ENCODE measurements at places on chromosomes 1 and 21. TPM values are rescaled to one million over a fixed set of nuclear protein-coding genes. Genes with fewer than 3 reads are reported as not detected.

DNA sequence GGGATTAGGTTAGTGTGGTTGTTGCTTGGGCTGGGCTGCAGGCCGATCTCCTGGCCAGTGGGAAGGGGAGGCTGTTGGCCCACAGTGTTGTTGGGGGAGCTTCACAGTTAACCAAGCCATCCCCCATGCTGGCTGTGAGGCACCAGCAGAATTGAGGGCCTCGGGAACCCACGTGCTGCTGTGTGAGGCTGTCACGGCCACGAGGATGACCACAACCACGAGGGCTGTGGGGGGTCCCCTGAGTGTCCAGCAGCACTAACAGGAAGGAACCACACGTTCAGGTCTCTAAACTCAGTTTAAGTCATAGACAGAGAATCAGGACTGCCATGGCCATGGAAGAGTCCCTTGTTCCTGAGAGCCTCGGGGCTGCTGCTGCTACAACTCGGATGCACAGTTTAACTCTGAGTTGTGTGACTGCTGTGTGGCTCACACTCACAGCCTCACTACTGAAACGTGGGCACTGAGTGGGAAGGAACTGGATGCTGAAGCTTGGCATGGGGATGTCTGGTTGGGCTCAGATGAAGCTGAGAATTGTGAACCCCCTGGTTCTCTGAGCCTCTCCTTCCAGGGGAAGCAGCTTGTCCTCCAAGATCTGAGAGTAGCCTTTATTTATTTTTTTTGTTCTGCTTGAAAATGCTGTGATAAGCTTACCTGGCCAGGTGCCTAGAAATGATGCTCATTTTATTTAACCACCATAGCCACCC, 4.8 kb upstream of the MMEL1 start:
- no peak for DNase-seq

GRCh38 chr1:56222914-56223540, 356.3 kb downstream of the PLPP3 start:
- DNase-seq = no peak

DNA sequence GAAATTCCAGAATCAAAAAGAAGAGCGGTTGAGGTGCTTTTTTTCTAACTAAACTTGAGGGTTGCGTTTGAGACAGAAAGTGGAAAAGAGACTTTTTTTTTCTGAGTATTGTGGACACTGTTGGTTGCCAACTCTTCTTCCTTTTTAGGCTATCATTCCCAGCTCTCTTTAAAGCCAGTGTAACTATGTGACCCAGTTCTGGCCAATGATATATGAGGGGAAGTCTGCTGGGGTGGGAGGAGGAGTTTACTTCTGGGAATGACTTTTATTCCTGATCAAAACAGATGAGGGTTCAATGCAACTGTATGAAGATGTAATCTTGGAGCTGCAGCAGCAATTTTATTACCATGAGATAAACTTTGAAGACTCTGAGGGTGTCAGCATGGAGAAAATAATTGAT, 17.3 kb upstream of the NMNAT2 start:
- DNase-seq = no peak

DNA sequence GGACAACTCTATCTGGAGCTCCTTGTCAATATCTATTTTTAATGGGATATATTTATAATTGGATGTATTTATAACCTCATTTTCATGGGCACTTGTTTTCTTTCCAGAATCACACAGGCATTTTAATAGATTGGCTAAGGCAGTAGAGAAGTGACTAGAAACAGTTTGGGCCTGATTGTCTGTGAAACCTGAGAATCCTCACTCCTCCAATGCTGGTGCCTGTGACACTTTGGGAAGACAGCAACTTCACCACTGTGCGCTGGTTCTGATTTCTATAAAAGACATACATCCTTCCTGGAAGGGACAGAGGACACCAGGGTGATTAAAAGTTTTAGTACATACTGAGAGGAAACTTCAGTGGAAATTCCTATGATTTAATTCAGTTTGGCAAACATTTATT, 39.6 kb upstream of the RXRG start:
- DNase-seq = no peak

LCE3D gene
- not detected for total RNA-seq

GBP4 gene
- total RNA-seq = 34.4 TPM

SLC2A5 gene
- total RNA-seq = not detected

DNA sequence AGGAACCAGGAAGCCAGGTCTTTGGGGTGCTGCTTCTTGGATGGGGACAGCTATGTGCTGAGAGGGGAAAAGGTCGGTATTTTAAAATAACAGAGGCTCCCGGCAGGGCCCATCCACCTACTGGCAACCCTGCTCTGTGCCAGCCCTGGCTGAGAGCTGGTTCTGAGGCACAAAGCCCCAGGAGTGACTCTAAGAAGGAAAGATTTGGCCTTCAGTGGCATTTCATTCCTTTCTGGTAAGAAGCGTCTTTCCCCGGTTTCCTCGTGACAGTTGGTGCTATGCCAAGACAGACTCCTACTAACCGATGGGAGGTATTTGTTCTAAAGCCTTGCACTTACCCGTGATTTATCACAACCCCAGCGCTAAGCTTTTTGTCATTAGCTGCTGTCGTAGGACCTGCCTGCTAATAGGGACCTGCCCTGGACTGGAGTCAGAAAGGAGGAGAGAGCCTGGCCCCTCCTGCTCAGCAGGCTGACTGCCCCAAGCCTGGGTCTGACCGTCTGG, 123.1 kb upstream of the ADAR start:
- DNase-seq = no peak

- peak; percentile 68 for DNase-seq
These were observed 333.4 kb downstream of the CHRM3 start for GRCh38 chr1:239719642-239720258.

KCNE2 gene
- not detected for total RNA-seq

DNA sequence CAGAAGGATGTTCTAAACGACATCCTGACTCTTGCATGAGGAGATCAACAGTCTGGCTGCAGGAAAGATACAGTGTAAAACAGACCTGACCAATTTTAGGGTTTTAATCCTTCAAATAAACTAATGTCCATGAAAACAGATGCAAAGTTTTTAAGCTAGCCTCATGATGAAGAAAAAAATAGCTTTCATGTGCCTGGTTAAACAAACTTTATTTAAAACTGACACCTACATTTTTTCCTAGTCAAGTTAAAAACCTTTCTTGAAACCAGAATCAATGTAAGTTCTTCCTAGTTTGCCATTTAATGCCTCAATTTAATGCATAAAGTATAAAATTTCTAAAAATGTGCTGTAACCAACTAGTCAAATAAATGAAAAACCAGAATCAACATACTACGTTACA, 2.9 kb downstream of the WDR26 start:
- no peak for DNase-seq

DNA sequence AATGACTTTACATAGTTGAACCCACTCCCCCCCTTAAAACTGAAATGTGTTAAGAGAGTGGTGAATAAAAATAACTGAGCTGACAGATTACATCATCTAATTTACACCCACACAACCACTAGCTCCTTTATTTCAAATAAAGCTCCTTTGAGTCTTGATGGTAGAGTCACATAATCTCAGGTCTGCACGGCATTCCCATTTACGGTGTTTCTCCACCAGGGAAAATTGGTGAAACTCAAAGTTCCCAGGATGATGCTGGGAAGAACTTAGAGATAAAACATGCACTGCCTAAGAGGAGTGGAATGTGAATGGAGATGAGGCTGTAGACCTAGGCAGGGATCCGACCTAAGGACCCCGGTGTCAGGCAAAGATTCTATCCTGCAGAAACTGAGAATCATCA, 727.8 kb upstream of the ADAMTS5 start:
- no peak for DNase-seq

DNA sequence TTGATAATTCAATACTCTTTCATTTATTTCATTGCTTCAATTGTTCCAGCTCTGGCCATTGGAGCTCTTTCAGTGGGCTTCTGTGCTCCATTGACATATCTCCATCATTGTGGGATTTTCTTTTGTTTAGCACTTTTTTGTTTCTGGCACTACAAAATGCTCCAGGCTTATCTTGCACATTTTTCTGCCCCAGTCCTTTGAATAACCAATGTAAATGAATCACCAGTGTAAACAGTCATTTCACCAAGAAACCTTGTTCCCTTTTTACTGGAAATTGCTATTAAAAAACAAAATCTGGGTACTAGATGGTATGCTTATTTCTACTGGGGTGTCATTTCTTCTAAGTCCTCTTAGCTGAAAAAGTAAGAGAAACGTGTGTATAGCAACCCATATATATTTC, 173.0 kb upstream of the LYPLAL1 start:
- no peak for DNase-seq

DNA sequence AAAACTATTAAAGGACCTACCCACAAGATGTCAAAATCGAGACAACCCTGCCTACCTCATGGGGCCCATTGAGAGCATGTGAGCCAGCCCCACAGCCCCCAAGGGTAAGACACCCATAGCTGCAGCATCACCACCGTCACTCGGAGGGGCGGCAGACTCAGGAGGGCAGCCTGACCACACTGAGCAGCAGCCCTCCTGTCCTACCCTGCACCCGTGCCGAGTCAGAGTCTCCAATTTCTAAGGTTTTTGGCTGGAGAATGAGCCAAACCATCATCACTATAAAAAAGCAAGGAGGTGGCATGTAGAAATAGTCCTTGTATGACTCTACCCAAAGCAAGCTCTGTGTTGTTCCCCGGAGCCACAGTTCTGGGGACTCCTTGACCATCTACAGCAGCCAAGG, 94.7 kb downstream of the SSBP3 start:
- no peak for DNase-seq
